ENCODE measurements at places on chromosomes 4 and X.

DNA sequence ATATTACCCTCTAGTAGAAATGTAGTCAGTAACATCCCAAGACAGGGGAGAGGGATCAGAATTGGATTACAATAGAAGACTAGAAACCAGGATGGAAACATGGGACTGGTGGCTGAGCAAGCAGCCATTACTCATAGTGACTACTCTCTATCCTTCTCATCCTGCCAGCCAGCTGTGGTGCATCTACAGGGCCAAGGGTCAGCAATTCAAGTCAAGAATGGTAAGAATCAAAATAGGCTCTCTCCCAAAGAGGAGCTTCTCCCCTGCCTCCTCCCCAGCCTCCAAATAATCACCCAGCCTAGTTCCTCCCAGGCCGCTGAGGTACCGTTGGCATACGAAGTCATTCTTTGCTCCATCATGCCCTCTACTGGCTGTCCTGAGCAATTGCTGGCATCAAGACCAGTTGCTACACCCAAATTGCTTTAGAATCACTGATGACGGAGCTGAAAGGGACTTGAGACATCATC lies 19.4 kb downstream of the AWAT2 start:
- DNase-seq: peak; percentile 22

DNA sequence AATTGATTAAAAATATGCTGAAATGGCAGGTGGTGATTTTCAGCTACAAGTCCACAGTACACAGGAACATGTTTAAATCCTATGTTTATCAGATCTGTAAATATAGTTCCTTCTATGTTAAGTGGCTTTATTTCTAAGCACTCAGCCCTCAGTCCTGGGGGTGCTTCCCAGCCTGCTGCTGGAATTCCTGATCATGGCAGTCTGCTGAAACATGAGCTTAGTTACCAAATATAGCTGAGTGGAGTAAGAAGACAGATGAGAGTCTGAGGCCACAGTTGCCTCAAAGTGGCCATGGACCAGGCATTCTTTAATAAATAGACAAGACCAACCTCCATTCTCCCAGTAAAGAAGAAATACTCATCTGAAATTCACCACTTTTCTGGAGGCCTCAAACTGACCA lies 17.1 kb upstream of the DDX60 start:
- DNase-seq: no peak

GRCh38 chr4:129806986-129807385 lies 711.0 kb downstream of the C4orf33 start:
- DNase-seq: no peak

DNA sequence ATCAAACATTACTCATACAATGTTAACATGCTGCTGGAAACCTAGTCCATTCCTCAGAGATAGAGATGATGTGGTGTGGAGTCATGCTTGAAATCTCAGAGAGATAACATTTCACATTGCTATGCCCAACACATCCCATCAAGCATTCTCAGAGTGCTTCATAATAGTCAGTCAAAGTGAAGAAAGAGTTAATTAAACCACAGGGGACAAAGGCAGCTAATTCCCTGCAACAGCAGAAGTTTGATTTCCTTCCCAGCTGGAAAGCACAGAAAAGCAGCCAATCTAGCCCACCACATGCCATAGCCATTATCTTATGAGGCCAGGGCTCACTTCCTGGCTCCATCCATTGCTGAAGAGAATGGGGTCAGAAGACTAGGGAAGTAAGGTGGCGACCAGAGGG lies 8.9 kb downstream of the KDR start:
- no peak for DNase-seq

All from stimulated activated CD4-positive, alpha-beta T cell treated with anti-CD3 and anti-CD28 coated beads, Interleukin-4, amount 100 ng/mL, for 48 hours (primary cell).